ENCODE measurements at places on chromosomes 11 and 22.

DNA sequence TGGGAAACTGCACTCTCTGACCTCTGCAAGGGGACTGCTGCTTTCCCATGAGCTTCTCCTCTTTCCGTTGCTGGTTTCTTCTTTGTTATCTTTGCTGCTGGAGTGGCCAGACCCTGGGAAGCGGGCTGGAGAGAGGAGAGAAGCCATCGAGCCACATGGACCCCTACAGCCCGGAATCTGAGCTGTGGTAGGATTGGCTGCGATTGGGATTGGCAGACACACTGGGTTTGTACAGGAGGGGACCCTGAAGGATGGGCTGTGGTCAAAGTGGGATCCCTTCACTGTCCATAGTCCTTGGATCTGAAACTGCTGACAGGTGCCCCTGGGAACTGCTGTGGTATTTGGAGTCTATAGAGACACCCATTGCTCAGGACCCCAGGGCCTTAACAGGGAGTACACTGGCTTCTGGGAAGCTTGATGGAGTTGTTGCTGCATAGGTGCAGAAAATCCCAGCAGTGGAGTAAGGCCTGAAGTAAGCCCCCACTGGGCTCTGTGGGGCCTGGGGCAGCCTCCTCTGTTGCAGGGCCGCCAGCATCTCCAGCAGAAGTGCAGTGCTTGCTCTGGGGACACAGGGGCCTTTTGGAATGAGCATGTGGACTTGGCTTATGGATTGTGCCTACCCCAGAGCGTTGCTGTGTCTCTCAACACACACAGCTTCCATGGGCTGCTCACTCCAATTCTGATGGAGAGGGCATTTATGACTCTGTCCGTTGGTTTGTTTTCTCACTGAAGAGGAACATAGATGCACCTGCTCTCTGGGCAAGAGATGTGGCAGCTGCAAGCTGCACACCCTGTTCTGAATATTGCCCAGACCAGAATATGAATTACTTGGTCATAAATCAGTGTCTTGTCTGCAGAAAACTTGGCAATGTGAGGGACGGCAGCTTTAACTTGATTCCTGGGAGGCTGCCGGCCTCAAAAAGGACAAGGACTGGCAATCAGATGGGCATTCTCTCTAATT is 32.0 kb downstream of the BCR start:
- no peak for DNase-seq

- no peak for DNase-seq
These were observed 25.0 kb upstream of the FZD4 start for GRCh38 chr11:86980086-86980796.

DNA sequence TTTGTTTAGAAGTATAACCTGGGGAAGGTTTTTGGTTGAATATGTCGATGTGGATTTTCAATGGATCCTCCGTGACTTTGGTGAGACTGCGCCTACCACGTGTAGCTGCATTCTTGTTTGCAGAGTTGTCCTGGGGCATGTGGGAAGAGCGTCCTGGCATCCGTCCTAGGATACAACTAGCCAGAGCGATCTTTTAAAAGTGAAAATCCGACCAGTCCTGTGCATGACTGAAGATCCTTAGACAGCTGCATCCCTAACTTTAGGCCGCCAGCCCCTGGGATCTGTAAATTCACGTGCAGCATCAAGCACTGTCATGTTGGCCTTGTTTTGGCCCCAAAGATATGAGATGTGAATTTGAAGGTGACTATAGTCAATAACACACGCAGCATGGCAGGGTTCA is 22.4 kb upstream of the THY1 start:
- no peak for DNase-seq

- no peak for DNase-seq
These were observed 4.1 kb downstream of the NUCB2 start for GRCh38 chr11:17280494-17281127.

GRCh38 chr11:27387362-27387761 is 24.3 kb upstream of the CCDC34 start:
- DNase-seq = no peak

GRCh38 chr11:35485656-35486322 is 39.6 kb downstream of the PAMR1 start:
- peak; percentile 78 for DNase-seq

DNA sequence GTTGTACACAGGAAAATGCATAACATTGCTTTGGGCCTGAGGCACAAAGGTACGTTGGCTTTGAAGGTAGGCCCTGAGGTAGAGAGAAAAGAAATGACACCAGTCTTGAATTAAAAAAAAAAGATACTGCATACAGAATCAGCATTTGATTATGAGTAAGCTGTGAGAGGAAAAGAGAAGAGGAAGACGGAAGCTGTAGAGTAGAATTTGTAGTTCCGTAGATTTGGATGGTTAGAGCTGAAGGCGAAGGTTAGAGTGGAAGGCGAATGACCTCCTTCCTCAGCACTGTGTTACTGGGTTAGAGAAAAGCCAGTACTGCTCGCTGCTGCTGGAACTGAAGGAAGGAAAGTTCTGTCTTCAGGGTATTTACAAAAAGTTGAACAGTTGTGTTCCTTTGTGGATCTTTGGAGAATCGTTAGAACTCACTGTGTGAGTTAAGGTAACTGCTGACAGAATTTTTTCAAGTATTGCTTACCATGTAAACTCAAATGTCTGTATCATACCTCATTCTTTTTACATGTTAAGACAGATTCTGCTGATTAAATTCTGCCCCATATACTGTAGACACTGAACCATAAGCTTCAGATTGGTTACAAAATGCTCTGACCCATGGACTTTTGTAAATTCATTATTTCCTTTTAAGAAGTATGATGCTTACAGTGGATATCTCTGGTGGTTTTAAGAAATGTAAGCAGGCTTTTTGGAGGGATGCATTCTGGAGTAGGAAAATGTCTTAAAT is 50.2 kb downstream of the MCAM start:
- no peak for DNase-seq

GRCh38 chr11:42407341-42407740 is 904.5 kb upstream of the API5 start:
- DNase-seq = no peak

DNA sequence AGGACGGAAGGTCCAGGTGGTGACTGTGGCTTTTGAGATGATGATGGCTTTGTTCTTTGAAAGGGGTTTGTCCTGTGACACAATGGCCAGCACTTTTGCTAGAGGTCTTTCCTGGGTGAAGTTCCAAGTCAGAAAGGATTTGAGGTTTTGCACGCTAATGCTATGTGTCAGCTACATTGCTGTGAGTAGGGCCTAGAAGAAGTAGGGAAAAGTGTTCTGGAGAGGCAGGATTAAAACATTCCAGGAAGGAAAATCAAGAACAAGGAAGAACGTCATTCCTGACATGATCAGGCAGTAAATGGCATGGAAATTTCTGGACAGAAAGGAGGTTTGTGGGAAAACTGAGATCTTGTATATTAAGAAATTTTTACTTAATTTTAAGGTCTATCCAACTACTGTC is 290.7 kb downstream of the NTM start:
- DNase-seq = no peak

- DNase-seq = no peak
These were observed 31.4 kb downstream of the LRP5 start for GRCh38 chr11:68343761-68344256.

- no peak for DNase-seq
These were observed 146.4 kb downstream of the FBXO7 start for GRCh38 chr22:32620992-32621391.

- DNase-seq = no peak
These were observed 654.3 kb downstream of the NTM start for GRCh38 chr11:132024587-132025295.

GRCh38 chr22:48902983-48903650 is 924.6 kb downstream of the BRD1 start:
- DNase-seq = no peak

GRCh38 chr11:102064316-102064715 is 17.1 kb downstream of the CFAP300 start:
- no peak for DNase-seq

- peak; percentile 11 for DNase-seq
These were observed 71.8 kb upstream of the PITPNB start for GRCh38 chr22:27990879-27991278.

GRCh38 chr11:76629116-76629852 is 41.3 kb downstream of the LRRC32 start:
- peak; percentile 45 for DNase-seq

GRCh38 chr11:33258631-33259205 is 1.5 kb downstream of the HIPK3 start:
- DNase-seq = no peak

- no peak for DNase-seq
These were observed 72.1 kb upstream of the SLC22A12 start for GRCh38 chr11:64518928-64519327.

- DNase-seq = no peak
These were observed 67.2 kb upstream of the DRD2 start for GRCh38 chr11:113542420-113542819.

DNA sequence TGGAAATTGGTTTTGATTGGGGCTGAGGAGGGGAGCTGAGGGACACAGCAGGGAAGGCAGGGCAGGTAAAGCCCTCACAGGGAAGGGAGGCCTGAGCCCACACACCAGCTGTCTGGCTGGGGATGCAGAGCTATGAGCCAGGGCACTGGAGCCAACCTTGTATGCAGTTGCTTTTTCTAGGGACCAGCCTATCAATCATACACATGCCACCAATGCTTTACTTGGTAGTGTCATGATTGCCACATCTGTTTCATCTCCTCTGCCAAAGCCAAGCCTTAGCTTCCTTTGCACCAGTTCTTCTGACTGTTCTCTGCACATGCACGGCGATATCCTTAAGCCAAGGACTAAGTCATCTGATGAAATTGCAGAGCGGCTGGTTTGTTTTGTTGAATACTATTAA is 207.1 kb upstream of the PLET1 start:
- no peak for DNase-seq

- DNase-seq = no peak
These were observed 2.7 kb upstream of the ANO3 start for GRCh38 chr11:26329206-26329605.

DNA sequence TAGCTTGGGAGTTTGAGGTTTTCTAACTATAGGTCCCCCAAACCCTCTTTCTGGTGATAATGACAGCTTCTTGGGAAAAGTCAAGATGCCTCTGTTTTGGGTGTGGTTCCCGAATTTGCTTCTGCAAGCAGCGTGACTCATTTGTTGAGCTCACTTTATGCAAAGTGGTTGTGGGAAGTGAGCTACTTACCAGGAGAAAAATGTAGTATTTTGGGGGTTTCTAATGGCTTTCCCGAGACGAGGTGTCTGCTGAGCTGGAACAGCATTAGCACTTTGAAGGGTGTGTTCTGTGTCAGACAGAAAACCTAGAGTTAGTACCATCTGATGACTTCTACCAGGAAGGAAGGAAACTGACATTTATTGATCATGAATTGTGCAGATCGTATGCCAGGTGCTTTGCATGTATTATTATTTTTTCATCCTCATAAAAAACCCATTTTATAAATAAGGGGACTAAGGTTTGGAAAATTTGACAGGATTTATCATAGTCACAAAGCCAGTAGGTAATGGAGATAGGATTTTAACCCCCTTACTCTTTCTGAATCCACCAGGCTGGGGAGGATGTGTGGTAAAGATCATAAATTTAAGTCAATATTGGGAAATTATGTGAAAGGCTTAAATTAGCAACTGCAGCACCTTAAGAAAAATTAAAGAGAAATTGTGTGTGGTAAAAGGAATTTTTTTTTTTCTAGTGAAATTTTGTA is 108.8 kb upstream of the CD44 start:
- DNase-seq = no peak

GRCh38 chr22:41596776-41597634 is 7.4 kb upstream of the PMM1 start:
- no peak for DNase-seq

DNA sequence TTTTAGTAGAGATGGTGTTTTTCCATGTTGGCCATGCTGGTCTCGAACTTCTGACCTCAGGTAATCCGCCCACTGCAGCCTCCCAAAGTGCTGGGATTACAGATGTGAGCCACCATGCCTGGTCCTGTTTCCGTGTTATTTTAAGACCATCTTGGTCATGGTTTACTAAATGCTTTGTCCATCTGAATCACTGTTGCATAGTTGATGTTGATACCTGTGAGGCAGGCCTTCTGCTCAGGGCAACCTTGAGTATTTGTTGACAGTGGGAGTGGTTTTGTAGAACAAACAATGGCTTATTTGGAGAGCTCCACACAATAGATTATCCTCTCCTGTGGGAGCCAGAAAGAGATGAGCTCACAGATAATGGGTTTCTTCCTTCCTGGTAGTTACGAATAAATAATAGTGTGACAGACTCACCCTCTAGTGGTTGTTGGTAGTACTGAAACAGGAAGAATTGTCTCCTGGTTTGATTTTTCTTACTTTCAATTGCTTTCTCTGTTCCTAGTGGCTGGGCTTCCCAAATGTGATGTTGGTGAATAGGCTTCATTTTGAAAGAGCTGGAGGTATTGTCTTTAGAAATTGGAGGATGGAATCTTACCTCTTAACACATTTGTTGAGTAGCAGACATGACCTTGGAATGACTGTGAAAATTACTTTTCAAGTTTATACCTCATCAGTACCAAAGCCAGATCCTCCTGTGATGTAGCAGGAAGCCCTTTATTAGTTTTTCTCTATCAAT is 39.0 kb downstream of the CTNND1 start:
- no peak for DNase-seq

DNA sequence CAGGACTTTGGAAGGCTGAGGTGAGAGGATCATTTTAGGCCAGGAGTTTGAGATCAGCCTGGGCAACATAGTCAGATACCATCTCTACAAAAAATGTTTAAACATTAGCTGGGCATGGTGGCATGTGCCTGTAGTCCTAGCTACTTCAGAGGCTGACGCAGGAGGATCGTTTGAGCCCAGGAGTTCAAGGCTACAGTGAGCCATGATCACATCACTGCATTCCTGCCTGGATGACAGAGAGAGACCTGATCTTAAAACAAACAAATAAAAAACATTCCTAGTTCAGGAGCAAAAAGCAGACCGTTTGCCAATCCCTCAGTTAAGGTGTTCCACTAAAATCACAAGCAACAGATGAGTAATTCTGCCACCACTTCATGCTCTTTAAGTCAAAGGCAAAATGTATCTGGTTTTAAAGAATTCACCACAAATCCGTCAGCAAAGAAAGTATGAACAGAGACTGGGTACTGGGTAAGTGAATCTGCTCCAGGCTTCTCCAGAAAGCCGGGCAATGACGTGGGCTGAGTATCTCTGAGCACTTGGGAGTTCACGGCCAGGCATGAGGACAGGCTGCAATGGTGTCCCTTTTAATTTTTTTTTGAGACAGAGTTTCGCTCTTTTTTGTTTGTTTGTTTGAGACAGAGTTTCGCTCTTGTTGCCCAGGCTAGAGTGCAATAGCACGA is 19.5 kb downstream of the CLTCL1 start:
- DNase-seq = no peak
